Stimulated activated CD4-positive, alpha-beta T cell treated with anti-CD3 and anti-CD28 coated beads, Interleukin-2, amount 100 ng/mL, for 48 hours (primary cell): ENCODE measurements at places on chromosomes 12 and 14.

GRCh38 chr14:59688224-59689170 is 111.9 kb upstream of the CCDC175 start:
- peak; percentile 4 for DNase-seq

DNA sequence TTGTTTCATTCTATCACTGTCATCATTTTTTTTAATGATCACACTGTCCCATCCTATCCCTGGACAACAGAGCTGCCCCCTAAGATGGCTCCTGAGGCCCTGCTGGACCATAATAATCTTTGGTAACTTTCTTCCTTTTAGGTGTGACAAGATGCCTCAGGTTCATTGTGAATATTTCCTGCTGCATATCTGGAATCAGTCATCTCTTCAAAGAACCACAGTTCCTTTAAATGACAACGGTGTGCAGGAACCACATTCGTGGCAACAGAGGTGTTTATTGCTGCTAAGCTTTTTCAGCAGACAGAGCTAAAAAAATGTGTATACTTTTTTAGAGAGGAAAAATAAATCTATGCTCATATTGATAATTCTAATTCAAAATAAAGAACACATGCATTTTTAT is 312.9 kb downstream of the MED13L start:
- no peak for DNase-seq

GRCh38 chr12:29337325-29337724 is 43.6 kb downstream of the ERGIC2 start:
- DNase-seq = no peak

- DNase-seq = no peak
Measured at GRCh38 chr14:100715332-100715731, 11.4 kb upstream of the DLK1 start.
